ENCODE measurements at places on chromosomes 2 and 18. TPM values are rescaled to one million over a fixed set of nuclear protein-coding genes. Genes with fewer than 3 reads are reported as not detected.

TMEFF2 gene
- polyA plus RNA-seq = 9.8 TPM

KCNS3 gene
- 8.7 TPM for polyA plus RNA-seq

ALK gene
- 0.24 TPM for polyA plus RNA-seq

GRP gene
- polyA plus RNA-seq = 0.55 TPM

C2orf15 gene
- polyA plus RNA-seq = 9.1 TPM

ZFP36L2 gene
- 107 TPM for polyA plus RNA-seq

GRCh38 chr2:164561416-164561815 is 59.9 kb downstream of the GRB14 start:
- DNase-seq = no peak

DNA sequence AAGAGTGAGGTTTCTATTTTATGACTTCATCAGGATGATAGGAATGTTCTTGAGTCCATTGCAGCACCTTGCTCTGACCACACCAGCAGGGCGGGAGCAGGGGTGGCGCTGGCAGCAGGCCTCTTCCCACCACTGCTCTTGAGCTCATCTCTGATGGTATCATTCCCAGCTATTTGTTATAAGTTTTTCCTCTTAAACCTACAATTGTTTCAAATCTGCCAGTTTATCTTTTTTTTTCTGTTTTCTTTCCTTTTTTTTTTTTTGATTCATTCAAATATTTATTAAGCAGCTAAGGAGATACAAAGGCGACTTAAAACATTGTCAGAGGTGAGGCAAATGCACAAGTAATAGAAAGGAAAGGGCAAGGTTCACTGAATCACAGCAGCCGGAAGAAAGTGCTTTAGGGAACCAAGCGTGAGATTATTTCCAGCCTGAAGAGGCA is 28.7 kb downstream of the NIFK start:
- DNase-seq = no peak

- DNase-seq = no peak
Measured at GRCh38 chr2:220310451-220310861, 683.0 kb downstream of the SLC4A3 start.

GRCh38 chr2:50645346-50645745 is 386.6 kb downstream of the NRXN1 start:
- no peak for DNase-seq

- DNase-seq = no peak
Measured at GRCh38 chr2:48713647-48714046, 41.9 kb downstream of the LHCGR start.

GRCh38 chr2:150214626-150215025 is 272.8 kb downstream of the RND3 start:
- DNase-seq = peak; percentile 34

DNA sequence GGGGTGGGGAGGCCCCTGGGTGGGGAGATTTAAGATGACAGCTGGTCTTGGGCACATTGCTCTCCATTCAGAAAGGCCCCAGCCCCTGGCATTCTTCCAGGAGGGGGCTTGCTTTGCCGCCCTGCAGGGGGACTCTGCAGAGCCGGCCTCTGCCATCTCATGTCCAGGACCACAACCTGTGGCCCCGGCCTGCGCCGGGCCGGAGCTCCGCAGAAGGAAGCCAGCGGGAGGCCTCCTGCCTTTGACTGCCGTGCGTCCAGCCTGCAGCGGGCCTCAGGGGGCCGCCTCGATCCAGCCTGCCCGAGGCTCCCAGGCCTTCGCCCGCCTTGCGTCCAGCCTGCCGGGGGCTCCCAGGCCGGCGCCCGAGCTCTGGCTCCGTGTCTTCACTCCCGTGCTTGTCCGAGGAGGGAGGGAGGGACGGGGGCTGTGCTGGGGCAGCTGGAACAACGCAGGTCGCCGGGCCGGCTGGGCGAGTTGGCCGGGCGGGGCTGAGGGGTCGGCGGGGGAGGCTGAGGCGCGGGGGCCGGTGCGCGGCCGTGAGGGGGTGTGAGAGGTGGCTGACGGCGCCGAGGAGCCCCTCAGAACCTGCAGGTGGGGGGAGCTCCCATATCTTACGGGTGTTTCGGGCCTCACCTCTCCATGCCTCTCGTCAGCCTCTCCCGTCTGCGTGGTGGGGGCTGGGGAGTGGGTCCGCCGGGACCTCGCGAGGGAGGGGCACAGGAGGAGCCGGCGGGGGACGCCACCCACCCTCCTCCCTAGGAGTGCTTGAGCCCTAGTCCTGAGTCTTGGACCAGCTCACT is 20.4 kb downstream of the GPC1 start:
- no peak for DNase-seq

DNA sequence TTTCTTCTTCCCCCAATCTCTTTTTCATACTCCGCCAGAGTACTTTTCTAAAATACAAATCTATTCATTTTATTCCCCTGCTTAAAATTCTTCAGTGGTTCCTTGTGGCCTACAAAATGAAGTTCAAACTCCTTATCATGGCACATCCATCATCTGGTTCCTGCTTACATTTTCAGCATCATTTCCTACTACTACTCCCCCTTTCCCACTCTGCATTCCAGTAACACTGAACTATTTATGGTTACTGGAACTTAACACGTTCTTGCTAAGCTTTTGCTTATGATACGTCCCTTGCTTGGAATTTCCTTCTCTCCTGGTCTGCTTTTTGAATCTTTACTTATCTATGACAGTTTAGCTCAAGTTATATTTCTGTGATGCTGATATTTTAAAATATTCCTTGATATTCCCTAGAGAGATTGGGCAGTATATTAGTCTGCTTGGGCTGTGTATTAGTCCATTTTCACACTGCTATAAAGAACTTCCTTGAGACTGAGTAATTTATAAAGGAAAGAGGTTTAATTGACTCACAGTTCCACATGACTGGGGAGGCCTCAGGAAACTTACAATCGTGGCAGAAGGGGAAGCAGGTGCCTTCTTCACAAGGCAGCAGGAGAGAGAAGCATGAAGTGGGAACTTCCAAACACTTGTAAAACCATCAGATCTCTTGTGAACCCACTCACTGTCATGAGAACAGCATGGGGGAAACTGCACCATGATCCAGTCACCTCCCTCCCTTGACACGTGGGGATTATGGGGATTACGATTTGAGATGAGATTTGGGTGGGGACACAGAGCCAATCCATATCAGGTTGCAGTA is 53.2 kb downstream of the BMPR2 start:
- no peak for DNase-seq

DNA sequence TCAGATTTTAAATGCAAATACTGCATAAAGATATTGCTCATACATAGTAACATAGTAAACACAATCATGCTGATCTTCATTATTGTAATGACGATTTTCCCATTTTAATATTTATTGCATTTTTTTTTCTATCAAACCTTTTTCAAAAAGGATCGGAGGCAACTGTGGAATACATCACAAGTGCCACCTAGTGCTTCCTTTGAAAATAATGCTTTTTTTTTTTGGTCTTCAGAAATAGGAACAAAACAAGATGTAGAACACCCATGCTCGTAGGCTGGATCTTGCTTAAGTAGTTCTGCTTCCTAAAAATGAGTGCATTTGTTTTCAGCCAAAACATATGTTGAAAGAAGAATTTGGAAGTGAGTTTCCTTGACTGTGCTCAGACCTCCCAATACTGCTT is 35.7 kb upstream of the GPR155 start:
- no peak for DNase-seq

DNA sequence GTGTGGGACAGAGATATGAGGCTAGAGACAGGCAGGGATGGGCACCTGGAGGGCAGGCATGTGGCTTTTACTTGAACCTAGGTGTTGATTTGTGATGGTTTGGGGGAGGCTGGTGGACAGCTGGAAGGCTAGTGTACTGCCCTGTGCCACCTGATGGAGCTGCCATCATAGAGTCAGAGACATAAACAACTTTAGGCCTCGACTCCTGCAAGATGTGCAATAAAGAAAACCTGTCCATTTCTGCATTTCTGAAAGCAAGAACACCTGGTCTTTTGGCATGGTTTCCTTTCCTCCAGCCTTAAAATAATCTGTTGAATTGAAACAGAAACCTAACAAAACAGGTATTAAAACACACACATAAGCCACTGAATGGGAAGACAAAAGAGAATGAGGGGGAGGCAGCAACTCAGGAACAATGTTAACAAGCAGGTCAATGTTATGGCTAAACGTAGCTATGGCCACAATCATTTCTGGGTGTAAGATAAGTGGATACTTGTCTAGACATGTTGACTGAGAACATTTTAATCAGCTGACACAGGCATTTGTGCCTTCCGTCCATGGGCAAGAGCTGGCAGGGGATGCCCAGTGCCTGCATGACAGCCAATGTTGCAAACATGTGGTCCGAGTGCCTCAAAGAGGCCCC is 87.8 kb downstream of the KCTD1 start:
- DNase-seq = no peak
